ENCODE measurements at places on chromosomes 2 and 18.
A peak's percentile ranks its signal among the peaks of the same experiment; 100 is the strongest.

GRCh38 chr2:15074319-15074718 is 441.8 kb downstream of the LRATD1 start:
- DNase-seq = no peak

- peak; percentile 65 for DNase-seq
These were observed 151.0 kb downstream of the HDAC4 start for GRCh38 chr2:239249776-239250175.

GRCh38 chr2:70397186-70397585 is 95.3 kb upstream of the FAM136A start:
- no peak for DNase-seq

- DNase-seq = no peak
These were observed 260.9 kb downstream of the RAD51AP2 start for GRCh38 chr2:17257189-17257909.

DNA sequence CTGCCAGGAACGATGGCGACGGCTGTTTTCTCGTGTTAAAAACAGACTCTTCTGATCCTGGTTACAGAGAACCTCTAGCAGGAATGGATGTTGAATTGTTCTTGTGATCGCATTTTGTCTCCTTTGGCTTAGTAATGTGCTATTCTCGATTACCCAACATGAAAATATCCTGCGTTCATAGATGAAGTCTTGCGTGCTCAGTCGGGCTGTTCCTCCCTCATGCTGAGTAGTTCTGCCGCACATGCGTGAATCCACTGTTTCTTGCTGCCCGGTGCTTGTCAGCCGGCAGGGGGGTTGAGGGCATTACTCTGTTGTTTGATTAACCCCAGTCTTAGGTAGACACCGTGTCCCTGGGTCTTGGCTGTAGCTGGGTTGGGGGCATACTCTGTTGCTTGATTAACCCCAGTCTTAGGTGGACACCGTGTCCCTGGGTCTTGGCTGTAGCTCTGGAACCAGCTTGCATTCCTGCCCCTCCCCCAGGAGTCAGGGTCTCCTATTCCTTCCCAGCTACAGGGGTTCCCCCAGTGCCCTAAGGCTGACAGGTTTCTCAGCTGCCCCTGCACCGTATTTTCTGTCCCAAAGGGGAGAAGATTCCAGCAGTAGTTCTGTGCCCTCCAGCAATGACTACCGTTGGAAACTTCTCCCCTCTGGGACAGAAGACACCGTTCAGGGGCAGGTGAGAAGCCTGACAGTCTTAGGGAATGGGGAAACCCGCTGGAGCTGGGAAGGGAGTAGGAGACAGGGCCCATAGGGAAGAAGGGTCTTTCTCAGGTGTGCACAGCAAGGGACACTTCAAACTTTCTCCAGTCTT is 22.1 kb upstream of the ASB1 start:
- DNase-seq = no peak

Data from CD14-positive monocyte (primary cell).